ENCODE measurements at places on chromosomes 5 and 9.

DNA sequence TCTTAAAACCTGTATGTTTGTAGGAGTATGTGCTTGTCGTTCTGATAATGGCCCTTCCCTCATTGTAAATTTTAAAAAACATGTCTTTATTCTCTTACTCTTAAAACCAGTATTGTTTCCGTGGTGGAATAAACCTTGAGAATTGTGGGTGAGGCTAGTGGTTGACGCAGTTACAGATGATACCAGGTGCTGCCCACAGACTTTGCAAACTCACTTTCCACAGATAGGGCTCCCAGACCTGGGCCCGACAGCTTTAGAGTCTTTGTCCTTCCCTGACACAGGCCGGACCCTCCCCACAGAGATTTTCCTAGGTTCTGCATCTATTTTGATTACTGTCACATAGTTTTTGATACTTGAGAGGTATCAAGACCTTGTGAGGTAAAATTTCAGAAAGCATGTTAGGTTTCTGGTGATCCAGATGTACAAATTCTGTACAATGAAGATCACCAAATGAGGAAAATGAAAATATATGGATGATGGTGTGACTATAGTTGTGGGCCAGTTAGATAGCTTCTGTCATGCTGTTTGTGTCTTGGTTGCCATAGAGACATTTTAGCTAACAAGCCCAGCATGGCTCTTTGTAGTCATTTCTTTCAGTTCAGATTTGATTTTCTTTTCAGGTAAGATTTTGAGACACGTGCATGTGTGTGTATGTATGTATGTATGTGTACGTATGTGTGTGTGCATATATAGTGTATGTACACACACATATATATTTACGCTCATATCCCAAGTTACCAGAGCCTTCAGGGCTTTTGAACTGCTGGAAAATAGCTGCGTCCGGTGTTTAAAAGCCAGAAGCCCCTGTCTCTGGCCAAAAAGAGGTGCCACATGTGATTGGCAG, 33.8 kb downstream of the DMRT1 start:
- no peaks in the 10 kb centered on the region for H3K36me3 ChIP-seq
- no peaks in the 10 kb centered on the region for H3K4me1 ChIP-seq
- no peak for DNase-seq
- H3K27ac ChIP-seq = no peak overlapping the region
- peaks cover 16% of the 10 kb centered on the region for H3K27me3 ChIP-seq
- no peak overlapping the region for H3K4me3 ChIP-seq

GRCh38 chr5:77936365-77936693, 160.2 kb upstream of the TBCA start:
- H3K27ac ChIP-seq = no peak overlapping the region
- H3K4me1 ChIP-seq = peaks cover 18% of the 10 kb centered on the region
- no peaks in the 10 kb centered on the region for H3K36me3 ChIP-seq
- peaks cover 15% of the 10 kb centered on the region for H3K27me3 ChIP-seq
- H3K4me3 ChIP-seq = no peak overlapping the region
- DNase-seq = no peak

- DNase-seq = no peak
- no peak overlapping the region for H3K27ac ChIP-seq
- H3K27me3 ChIP-seq = peaks cover 12% of the 10 kb centered on the region
- H3K4me1 ChIP-seq = no peaks in the 10 kb centered on the region
- no peak overlapping the region for H3K4me3 ChIP-seq
- H3K36me3 ChIP-seq = no peaks in the 10 kb centered on the region
These were observed 63.1 kb upstream of the CD180 start for GRCh38 chr5:67259548-67260215.

DNA sequence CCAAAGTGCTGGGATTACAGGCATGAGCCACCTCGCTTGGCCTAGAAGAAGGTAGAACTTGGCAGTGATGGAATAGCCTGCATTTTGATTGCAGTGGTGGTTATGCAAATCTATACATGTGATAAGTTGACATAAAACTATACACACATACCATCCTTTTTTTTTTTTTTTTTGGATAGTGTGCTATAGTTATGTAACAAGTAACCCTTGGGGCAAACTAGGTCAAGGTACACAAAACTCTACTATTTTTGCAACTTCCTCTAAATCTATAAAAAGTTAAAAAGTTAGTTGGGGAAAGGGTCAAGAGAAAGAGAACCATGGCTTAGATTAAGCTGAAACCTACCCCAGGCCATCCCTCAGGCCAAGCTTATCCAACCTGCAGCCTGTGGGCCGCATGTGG, 11.1 kb downstream of the TRIM14 start:
- peak; percentile 20 for DNase-seq
- H3K4me3 ChIP-seq = no peak overlapping the region
- H3K27me3 ChIP-seq = no peaks in the 10 kb centered on the region
- peaks cover 94% of the 10 kb centered on the region for H3K4me1 ChIP-seq
- H3K27ac ChIP-seq = peak overlapping the region; percentile 99

- H3K36me3 ChIP-seq = no peaks in the 10 kb centered on the region
- no peak overlapping the region for H3K4me3 ChIP-seq
- H3K27ac ChIP-seq = no peak overlapping the region
- no peaks in the 10 kb centered on the region for H3K4me1 ChIP-seq
- no peaks in the 10 kb centered on the region for H3K27me3 ChIP-seq
These were observed 129.6 kb downstream of the LURAP1L start for GRCh38 chr9:12904261-12905000.

DNA sequence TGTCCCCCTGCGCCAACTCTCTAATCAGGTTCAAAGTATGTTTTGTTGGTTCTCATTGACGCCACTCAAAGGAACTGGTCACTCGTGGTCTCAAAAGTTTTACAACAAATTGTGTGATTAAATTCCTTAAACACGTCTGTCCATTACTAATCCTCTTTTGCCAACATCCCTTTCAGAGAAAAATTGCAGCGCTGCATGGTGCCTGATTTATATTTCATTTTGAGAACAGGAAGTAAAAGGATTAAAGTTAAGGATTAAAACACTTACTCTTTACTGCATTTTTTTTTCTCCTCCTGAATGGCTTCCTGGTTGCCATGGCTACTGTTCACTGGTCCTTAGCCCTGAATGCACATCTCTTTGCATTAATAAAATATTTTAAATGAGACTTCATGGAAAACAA, 383.5 kb downstream of the GLIS3 start:
- no peak overlapping the region for H3K27ac ChIP-seq
- H3K36me3 ChIP-seq = no peaks in the 10 kb centered on the region
- DNase-seq = no peak
- H3K27me3 ChIP-seq = no peaks in the 10 kb centered on the region
- H3K4me3 ChIP-seq = no peak overlapping the region

- H3K36me3 ChIP-seq = no peaks in the 10 kb centered on the region
- H3K27ac ChIP-seq = no peak overlapping the region
- no peak for DNase-seq
- no peak overlapping the region for H3K4me3 ChIP-seq
- no peaks in the 10 kb centered on the region for H3K27me3 ChIP-seq
These were observed 269.1 kb upstream of the CD180 start for GRCh38 chr5:67465537-67466207.

DNA sequence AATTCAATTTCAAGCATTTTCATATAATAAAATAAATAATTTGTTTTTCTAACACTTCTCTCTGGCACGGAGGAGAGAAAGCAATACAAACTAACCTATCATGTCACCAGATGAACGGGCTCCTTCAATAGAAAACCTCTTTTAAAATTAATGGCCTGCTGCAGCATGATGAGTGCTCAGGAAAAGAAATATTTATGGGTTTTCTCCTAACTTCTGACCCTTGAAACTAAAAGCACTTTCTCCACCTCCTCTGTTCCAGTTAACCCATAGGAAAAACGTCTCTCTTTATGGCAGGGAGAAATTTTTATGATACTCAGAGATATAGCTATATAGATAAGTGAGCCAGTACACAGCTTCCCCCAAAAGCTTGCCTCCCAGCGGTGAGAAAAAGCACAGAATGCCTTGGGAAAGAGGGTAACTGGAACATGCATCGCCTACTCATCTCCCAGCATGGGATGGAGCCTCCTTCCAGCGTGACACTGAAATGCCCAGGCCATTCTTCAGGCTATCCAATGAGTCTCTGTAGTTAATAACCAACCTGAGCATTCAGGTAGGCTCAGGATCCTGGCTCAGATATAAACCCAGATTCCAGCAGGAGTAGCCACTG, 963.0 kb upstream of the DMAC1 start:
- no peaks in the 10 kb centered on the region for H3K27me3 ChIP-seq
- H3K4me1 ChIP-seq = no peaks in the 10 kb centered on the region
- DNase-seq = no peak
- no peak overlapping the region for H3K4me3 ChIP-seq
- no peaks in the 10 kb centered on the region for H3K36me3 ChIP-seq

- DNase-seq = no peak
- no peak overlapping the region for H3K4me3 ChIP-seq
- H3K4me1 ChIP-seq = peaks cover 9% of the 10 kb centered on the region
- no peak overlapping the region for H3K27ac ChIP-seq
- H3K27me3 ChIP-seq = no peaks in the 10 kb centered on the region
These were observed 36.0 kb upstream of the GLIPR2 start for GRCh38 chr9:36100532-36100931.

DNA sequence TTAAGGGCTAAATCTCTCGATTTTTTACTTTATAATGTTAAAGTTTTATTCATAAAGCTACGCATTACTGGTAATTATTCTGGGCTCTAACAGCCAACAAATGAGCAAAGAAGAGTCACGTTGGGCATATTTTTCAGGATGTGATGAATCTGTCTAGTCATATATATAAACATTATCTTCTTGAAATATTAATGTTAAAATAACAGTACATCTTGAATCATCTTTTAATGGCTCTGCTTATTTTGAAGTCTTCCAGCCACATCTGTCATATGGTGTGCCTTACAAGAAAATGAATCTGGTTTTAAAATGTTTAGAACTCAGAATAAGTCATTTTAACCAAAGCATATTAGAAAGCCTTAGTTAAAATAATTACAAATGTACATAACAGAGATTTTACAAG, 96.9 kb downstream of the CWC27 start:
- no peak overlapping the region for H3K27ac ChIP-seq
- no peak overlapping the region for H3K4me3 ChIP-seq
- DNase-seq = no peak
- H3K4me1 ChIP-seq = no peaks in the 10 kb centered on the region

DNA sequence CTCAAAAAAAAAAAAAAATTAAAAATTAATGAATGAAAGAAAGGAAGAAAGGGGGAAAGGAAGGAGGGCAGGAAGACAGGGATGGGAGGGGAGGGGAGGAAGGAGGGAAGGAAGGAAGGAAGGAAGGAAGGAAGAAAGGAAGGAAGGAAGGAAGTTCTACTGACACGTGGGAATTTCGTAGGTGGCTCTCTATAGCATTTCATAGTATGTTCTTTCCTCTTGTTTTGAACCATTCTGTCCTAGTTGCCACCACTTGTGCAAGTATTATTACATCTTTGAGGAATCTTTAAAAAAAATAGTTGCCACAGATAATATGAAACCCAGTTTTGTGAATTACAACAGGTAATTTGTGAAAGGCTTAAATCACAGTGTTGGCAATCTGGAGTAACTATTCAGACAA, 253.8 kb downstream of the BNC2 start:
- H3K27ac ChIP-seq = no peak overlapping the region
- no peaks in the 10 kb centered on the region for H3K36me3 ChIP-seq
- no peak for DNase-seq
- no peaks in the 10 kb centered on the region for H3K27me3 ChIP-seq

DNA sequence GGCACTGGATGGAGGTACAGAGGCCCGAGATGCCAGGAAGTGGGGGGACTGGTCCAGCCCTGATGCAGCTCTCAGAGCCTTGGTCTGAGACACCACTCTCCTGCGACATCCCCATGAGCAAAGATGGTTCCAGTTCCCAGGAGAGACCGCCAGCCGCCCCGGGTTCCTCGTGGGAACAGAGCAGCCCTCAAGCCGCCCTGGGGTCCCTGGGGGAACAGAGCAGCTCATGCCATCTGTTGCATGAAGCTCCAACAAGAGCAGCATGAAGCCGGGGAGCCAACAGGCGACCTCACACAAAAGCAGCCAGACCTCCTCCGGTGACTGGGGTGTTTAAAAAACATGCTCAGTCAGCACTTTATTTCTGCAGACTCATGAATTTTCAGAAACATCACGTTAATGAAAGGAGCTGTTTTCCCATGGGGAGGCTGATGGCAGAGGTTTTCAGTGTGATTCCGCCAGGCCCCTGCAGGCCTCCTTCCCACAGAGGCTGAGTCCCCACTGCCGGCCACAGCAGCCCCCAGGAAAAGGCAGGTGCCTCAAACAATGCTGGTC, 6.2 kb downstream of the SLC6A18 start:
- H3K4me1 ChIP-seq = peaks cover 31% of the 10 kb centered on the region
- H3K27me3 ChIP-seq = peaks cover 53% of the 10 kb centered on the region
- H3K4me3 ChIP-seq = no peak overlapping the region
- no peak for DNase-seq
- H3K27ac ChIP-seq = no peak overlapping the region

GRCh38 chr5:105508519-105508918, 1945.9 kb upstream of the NUDT12 start:
- H3K4me1 ChIP-seq = no peaks in the 10 kb centered on the region
- no peaks in the 10 kb centered on the region for H3K36me3 ChIP-seq
- no peaks in the 10 kb centered on the region for H3K27me3 ChIP-seq
- DNase-seq = no peak
- no peak overlapping the region for H3K27ac ChIP-seq

DNA sequence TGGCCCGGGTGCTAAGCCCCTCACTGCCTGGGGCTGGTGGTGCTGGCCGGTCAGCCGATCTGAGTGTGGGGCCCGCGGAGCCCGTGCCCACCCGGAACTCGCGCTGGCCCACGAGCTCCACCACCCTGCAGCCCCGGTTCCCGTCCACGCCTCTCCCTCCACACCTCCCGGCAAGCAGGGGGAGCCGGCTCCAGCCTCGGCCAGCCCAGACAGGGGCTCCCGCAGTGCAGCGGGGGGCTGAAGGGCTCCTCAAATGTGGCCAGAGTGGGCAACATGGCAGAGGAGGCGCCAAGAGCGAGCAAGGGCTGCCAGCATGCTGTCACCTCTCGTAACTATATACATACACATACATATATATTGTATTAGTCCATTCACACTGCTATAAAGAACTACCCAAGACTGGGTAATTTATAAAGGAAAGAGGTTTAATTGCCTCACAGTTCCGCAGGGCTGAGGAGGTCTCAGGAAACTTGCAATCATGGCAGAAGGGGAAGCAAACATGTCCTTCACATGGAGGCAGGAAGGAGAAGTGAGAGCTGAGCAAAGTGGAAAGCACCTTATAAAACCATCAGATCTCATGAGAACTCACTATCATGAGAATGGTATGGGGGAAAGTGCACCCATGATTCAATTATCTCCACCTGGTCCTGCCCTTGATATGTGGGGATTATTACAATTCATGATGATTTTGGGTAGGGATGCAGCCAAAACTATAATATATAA, 56.8 kb downstream of the LIX1 start:
- peaks cover 9% of the 10 kb centered on the region for H3K4me1 ChIP-seq
- no peak for DNase-seq
- peaks cover 28% of the 10 kb centered on the region for H3K27me3 ChIP-seq

GRCh38 chr9:134886413-134886913, 5.9 kb downstream of the FCN2 start:
- DNase-seq = no peak
- peaks cover 10% of the 10 kb centered on the region for H3K27me3 ChIP-seq
- H3K4me3 ChIP-seq = no peak overlapping the region
- H3K27ac ChIP-seq = no peak overlapping the region

- H3K27me3 ChIP-seq = peaks cover 28% of the 10 kb centered on the region
- no peak overlapping the region for H3K4me3 ChIP-seq
- no peak for DNase-seq
- peaks cover 10% of the 10 kb centered on the region for H3K4me1 ChIP-seq
- H3K27ac ChIP-seq = no peak overlapping the region
These were observed 41.1 kb downstream of the LAMC3 start for GRCh38 chr9:131049829-131050715.

All from activated naive CD4-positive, alpha-beta T cell treated with anti-CD3 and anti-CD28 coated beads, Interleukin-2, amount 10 ng/mL, durations not matched to agents 7 days and 5 days (primary cell).